ENCODE measurements at places on chromosomes 13 and 19.

- no peak for DNase-seq
Observed at GRCh38 chr19:38452430-38453366, 19.2 kb downstream of the RYR1 start.

- no peak for DNase-seq
Observed at GRCh38 chr19:46610413-46610775, 9.3 kb downstream of the CALM3 start.

DNA sequence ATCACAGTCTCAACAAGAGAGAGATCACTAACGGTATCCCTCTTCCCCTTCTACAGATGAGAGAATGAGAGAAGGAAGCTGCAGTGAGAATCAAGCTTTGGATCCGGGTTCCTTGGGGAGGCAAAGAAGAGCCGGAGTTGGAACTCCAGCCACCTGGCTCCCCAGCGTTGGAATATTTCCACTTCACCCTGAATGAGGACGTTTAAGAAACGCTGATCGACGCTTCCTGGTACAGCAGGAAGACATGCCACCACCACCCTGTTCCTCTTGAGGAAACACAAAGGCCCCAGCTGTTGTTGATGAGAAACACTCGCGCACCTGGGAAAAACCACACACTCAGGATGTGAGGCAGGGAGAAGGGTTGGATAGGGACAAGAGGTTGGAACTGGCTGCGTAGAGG lies 11.3 kb upstream of the CACNG8 start:
- DNase-seq: no peak

DNA sequence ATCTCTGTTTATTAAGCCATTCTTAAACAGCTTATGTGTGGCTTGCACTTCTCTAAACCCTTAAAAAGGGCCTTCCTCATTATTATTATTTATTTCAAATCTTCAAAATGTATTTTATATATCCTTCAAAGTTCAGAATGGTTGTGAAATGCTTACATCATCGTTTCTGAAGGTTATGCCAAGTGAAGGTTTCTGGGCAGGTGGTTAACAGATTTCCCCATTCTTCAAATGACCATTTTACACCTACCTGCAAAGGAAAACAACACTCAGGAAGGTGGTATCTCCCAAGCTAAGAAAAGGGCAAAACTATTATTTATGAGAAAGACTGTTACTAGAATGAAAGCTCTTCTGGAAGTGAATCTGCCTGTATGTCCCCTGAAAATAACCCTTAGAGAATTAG lies 191.6 kb downstream of the SHISA2 start:
- DNase-seq: no peak

DNA sequence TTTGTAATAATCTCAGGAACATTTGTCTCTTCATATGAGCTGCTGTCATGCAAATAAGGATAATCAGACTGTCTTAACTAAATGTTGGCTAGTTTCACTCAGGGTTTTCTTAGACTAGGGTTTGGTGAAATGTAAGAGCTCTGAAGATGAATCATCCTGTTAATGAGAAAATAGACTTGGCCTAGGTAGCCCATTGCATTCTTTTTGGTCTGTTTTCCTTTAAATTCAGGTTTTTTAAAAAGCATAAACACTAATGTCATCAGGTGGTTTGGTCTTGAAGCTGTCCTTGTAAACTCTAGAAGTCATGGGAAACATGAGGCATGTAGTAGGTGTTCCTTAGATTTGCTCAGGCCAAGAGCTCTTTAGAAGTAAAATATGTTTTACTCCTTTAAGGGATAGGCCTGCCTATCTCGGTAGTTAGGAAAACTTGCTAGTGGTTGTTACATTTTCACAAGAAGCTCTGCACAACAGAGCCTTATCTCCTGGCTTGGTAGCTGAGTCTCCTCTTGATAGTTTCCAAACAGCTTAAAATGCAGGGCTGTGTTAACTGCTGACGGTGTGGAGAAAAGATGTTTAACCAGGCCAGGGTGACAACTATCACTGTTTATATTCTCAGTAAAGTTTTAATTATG lies 62.0 kb upstream of the C1QTNF9B start:
- DNase-seq: no peak

DNA sequence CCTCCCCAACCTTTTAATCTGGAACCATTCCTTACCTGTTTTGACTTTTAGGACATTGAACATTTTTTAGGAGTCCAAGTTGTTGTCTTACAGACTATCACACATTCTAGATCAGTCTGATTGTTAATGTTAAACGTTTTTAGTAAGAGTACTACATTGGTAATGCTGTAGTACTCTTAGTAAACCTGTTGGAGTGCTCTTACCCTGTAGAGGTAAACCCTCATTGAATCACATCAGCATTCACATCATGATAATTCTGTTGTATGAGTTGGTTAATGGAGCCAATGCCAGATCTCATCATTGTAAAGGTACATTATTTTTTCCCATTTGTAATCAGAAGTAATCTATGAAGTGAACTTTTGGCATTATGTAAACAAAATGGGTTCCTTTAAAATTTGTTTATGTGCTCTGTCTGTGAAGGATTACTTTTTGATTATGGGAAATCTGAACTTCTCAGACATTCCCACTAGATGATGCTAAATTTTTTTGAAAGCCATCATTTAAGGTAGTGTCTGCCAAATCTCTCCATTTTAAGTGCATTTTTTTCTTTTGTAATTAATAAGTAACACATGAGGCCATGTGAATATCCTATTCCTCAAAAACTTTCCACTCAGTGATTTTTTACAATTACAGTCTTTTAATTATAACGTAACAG lies 55.2 kb downstream of the VWA8 start:
- no peak for DNase-seq

All from stimulated activated CD8-positive, alpha-beta memory T cell treated with anti-CD3 and anti-CD28 coated beads, Interleukin-2, amount 100 ng/mL, for 48 hours (primary cell).